ENCODE measurements at places on chromosomes 3 and 15.

GRCh38 chr15:67156834-67157233 is 91.4 kb downstream of the SMAD3 start:
- DNase-seq = no peak

GRCh38 chr3:107525644-107526305 is 3.0 kb downstream of the BBX start:
- no peak for DNase-seq

- no peak for DNase-seq
Observed at GRCh38 chr15:48361685-48362084, 30.5 kb downstream of the DUT start.

- DNase-seq = no peak
Observed at GRCh38 chr3:72048873-72049272, 263.9 kb upstream of the PROK2 start.

DNA sequence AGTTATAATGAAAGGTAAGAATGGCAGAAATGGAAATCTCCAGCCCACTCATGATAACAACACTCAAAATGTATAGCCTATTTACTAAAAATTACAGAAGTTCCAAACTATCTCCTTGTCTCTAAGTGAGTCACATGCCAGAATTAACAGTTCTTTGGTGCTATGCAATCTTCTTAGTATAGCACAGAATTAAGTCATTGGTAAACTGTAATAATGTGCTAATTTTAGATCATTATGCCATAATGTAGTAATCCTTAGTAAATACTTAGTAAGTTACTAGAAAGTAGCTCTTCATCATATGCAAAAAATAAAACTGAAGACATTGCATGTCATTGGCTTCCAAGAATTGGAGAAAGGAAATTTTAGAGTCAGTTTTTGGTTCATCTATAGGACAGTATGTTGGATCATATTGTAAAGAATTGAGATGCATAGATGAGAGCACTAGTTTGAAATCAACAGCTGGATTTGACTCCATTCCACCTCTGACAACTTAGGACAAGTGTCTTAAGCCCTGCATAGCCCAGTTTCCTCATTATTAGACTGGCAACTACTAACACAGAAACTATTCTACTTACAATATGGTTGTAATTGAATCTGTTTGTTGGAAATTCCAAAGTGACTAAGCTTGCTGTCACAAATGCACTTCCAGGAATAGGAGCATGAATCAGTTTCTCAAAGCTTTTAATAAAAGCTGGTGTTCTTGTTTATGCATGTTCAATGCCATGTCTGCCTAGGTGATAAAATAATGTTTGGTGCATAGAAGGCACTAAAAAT is 40.1 kb upstream of the CD47 start:
- DNase-seq = no peak

GRCh38 chr15:49286649-49287404 is 116.8 kb downstream of the GALK2 start:
- no peak for DNase-seq

- DNase-seq = no peak
Observed at GRCh38 chr3:35394905-35395304, 244.4 kb upstream of the ARPP21 start.

GRCh38 chr15:27660676-27661075 is 438.4 kb downstream of the OCA2 start:
- no peak for DNase-seq

DNA sequence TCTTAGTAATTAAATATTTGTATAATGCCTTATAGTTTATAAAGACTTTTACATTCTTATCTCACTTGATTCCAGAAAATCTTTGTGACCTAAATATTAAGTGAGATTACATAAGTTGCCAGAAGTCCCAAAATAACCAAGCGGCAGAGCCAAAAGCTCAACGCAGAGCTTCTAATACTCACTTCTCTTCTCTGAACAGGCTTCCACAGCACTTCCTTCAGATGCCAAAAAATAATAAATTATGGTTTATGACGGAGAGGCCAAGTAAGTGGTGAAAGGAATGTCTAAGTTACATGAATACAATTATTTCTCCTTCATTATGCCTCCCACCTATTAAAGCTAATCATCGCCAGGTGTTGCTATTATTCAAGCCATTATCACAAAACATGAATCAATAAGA is 110.3 kb downstream of the GBE1 start:
- DNase-seq = no peak

Data from DMS153 (cell line).